ENCODE measurements at places on chromosomes 11 and 22. TPM values are rescaled to one million over a fixed set of nuclear protein-coding genes. Genes with fewer than 3 reads are reported as not detected.

- DNase-seq, result no peak
These were observed 28.2 kb downstream of the PIK3IP1 start for GRCh38 chr22:31263896-31264640.

MUC5B gene
- total RNA-seq, result 1.2 TPM

UBE2L3 gene
- 45.7 TPM for total RNA-seq

IL18 gene
- 49.9 TPM for total RNA-seq

- DNase-seq, result no peak
These were observed 343.0 kb upstream of the NCAM1 start for GRCh38 chr11:112617977-112618826.

DNA sequence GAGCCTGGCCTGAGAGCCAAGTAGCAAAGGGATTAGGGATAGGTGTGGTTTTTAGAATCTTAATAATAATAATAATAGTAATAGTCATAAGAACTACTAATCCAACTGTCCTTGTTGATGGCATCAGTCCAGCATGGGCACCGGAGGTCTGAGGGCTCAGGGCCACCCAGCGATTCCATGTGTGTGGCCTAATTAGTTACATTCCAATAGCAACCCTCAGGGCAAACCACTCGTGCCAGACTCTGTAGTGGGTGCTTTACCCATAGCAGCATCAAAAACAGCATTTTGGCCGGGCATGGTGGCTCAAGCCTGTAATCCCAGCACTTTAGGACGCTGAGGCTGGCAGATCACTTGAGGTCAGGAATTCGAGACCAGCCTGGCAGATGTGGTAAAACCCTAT, 19.0 kb upstream of the MYH9 start:
- DNase-seq, result no peak

DNA sequence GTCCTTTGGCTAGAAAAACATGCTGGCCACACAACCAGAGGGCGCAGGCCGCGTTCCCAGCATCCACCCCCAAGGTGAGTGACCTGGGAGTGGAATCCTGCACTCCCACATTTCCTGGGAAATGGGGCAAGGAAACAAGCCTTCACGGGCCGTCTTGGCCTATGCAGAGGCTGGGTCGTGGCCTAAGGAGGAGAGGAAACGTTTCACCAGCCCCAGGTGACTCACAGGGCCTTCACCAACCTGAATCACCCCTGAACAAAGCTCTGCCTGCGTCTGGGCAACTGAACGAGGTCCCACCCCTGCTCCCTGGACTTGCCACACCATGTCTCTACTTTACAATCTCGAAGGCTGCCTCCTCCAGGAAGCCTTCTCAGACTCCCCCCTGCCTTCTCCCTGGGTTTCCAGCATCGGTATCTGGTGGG, 13.2 kb downstream of the MYH9 start:
- DNase-seq, result no peak

- DNase-seq, result peak; percentile 93
These were observed 19.4 kb upstream of the MYEOV start for GRCh38 chr11:69274531-69275016.

GRM5 gene
- 0.06 TPM for total RNA-seq

- DNase-seq, result no peak
These were observed 27.1 kb downstream of the C11orf96 start for GRCh38 chr11:43969543-43969942.

GRCh38 chr11:78930810-78931523, 356.3 kb upstream of the NARS2 start:
- DNase-seq, result no peak

DNA sequence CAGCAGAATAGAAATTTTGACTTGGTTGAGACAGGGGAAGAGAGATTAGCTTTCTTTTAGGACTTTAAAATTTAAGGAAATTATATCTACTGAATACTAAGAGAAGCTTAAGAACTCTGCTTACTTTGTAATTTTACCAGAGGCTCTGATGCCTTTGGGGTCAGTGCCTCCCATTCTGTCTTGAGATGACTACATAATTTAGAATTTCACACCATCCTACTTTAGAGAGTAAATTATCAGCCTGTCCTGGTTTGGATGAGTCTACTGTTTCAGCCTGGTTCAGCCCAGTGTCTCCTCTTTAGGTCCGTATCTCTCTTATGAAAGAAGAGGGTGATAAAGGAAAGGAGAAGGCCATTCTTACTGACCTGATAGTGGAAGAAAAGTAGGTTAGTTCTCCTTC, 9.8 kb downstream of the NUCB2 start:
- no peak for DNase-seq

OR4C12 gene
- total RNA-seq, result not detected

- DNase-seq, result no peak
These were observed 89.3 kb downstream of the NAT10 start for GRCh38 chr11:34194576-34195335.

- peak; percentile 51 for DNase-seq
These were observed 8.8 kb downstream of the H19 start for GRCh38 chr11:1988667-1989317.

INTS4 gene
- total RNA-seq, result 35.9 TPM

DNA sequence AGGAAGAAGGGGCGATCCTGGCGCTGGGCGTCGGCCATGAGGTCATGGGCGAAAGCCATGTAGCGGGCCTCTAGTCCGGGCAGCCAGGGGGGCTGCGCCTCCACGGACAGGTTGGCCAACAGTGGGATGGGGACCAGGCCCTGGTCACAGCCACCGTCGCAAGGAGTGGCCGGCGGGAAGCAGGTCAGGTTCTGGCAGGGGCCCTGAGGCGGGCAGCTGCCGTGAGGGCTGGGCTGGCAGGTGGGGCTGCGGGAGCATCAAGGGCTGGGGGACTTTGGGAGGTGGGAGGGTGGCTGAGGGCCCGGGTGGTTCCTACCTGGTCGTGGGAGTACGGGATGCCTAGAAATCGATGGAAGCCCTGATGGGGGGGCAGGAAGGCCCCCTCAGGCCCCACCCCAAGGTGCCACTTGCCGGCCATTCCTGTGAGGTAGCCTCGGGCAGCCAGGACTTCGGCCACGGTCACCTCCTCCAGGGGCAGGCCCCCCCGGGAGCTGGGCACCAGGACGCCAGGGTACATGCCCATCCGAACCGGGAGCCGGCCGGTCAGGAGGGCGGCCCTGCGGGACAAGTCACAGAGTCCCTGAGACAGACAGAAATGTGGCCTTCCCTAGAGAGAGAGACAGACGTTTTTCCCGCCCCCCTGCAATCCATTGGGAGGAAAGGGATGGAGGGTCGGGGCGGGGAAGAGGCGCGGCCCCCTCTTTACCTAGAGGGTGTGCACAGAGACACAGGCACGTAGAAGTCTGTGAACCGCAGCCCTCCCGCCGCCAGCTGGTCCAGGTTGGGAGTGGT, 906 bp downstream of the ARSA start:
- peak; percentile 68 for DNase-seq

DNA sequence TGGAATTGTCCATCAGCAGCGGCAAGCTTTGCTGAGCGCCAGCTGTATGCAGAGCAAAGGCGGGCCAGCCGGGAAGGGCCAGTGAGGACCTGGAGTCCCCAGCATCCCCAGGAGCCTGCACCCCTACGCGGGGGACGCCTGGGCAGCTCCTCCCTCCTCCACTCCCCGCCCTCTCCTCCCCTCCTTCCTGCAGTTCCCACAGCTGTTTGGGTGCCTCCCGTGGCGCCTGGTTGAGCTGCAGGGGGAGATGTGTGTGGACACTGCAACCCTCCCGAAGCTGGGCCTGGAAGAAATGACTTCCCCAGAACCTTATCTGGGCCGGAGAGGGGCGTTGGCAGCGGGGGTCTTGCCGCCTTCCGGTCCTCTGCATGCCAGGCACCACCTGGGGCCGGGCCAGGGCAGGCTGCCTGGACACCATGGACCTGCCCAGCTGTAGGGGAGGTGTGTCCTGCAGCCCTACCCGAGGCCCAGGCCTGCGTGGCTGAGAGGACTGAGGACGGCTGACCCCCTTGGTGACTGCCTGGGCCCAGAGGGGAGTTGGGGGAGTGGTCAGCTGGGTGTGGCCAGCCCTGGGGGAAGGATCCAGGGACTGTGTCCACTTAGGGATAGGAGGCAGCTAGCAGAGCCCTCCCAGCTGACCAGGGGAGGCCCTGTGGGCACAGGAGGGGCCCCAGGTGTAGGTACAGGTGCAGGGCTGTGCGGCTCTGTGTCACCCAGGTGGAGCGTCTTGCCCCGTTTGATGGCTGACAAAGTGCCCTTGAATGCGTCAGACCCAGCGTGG, 16.8 kb upstream of the MUC6 start:
- DNase-seq, result peak; percentile 57

NDUFC2 gene
- total RNA-seq, result 140 TPM

MMP11 gene
- total RNA-seq, result 1.9 TPM

- DNase-seq, result no peak
These were observed 19.2 kb downstream of the OR52E1 start for GRCh38 chr11:5088556-5088955.

EEF1G gene
- total RNA-seq, result 847 TPM

GRCh38 chr22:49582181-49582580, 245.5 kb downstream of the BRD1 start:
- no peak for DNase-seq

- DNase-seq, result no peak
These were observed 15.5 kb downstream of the CLMP start for GRCh38 chr11:123179586-123179985.

GRCh38 chr11:84012171-84012826, 726.1 kb upstream of the CCDC90B start:
- DNase-seq, result no peak

DNA sequence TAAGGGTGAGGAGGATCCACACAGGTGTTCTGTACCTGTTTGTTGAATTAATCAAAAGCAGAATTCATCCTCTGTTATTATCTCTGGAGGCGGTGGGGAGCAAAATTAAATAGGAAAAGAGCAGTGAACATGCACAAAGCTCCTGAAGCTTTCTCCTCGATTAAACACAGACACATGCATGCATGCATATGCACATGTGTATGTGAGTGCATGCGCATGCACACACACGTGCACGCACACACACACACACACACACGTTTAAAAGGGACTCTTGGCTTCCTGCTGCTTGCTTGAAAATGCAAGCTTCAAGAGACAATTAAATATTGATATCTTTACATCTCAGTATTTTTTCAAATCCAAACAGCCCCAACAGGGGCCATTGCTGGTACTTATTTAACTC, 462.1 kb downstream of the BUD13 start:
- DNase-seq, result no peak

GRCh38 chr11:1275021-1275420, 34.4 kb downstream of the TOLLIP start:
- DNase-seq, result no peak

WNT11 gene
- 8.7 TPM for total RNA-seq

DNA sequence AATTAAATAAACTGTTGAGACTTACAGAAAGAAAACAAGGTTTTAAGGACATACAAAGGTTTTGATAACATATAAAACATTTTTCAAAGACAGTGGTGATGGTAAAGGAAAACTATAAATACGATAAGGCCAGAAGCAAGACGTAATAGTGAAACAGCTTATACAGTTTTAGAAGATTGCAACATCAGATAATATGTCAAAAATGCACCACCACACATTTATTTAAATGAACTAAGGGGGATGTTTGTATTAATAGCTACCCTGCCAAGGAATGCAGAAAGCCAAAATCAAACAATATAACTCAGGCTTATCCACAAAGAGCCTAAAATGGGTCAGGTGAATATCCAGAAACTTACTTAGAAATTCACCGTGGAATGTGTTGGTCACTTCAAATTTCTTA, 981.6 kb upstream of the FAT3 start:
- DNase-seq, result no peak

GRIK4 gene
- 4.3 TPM for total RNA-seq

- DNase-seq, result no peak
These were observed 4.1 kb downstream of the C11orf21 start for GRCh38 chr11:2297623-2298030.

GRCh38 chr11:30876663-30877396, 290.7 kb upstream of the MPPED2 start:
- DNase-seq, result no peak

TEF gene
- 45.6 TPM for total RNA-seq

GRCh38 chr11:8777907-8778767, 95.5 kb downstream of the RPL27A start:
- DNase-seq, result no peak

RDX gene
- 146 TPM for total RNA-seq

DNA sequence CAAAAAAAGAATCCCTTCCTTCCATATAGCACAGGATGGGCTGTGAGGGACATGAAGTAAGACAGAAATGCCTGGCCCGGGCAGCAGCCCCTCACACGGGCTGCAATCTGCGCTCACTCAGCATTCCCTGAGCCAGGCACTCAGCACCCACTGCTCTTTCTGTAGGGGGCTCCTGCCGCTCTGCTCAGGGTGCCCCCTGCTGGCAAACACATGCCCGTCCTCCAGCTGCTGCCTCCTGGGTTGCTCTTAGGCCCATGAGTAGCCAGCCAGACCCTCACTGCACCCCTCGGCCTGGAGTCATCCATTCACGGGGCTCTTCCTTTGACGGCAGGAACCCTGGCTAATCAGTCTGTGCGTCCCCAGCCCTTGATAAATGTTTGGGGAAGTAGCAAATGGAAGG, 6.9 kb downstream of the MCAT start:
- DNase-seq, result no peak

DNA sequence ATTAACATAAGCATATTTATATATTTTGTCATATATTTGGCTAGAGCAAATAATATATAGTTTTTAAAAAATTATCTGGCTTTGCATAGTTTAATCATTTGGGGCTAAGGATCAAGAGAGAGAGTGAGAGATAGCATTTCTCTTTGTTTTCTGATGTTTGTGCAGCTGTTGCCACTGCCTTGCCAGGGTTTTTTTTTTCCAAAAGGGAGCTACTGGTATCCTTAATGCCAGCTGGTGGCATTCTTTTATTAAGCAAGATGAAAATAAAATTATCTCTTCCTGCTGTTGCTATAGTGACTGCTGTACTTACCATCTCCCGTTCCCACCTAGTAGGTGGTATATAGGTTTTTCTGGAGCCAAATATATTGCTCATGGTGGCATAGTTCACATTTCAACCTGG, 793.3 kb upstream of the ARHGAP42 start:
- DNase-seq, result no peak

SNU13 gene
- total RNA-seq, result 111 TPM

- DNase-seq, result no peak
These were observed 28.6 kb upstream of the ANGPTL5 start for GRCh38 chr11:101944923-101945322.

DNA sequence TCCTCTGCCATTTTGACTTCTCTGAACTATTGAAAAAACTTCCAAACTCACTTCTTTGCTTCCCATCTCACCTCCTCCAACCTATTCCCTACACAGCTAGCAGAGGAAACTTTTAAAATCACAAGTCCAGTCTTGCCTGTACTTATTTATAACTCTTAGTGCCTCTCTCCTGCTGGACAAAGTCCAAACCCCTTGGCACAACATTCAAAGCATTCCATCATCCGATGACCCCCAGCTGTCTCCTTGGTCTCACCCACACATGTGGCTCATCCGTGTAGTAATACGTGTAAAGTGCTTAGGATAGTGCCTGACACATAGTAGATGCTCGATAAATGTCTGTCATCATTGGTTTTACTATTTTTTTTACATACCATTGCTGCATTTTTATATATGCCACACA, 101.4 kb downstream of the PARVA start:
- DNase-seq, result no peak

- DNase-seq, result no peak
These were observed 2.0 kb upstream of the KRTAP5-10 start for GRCh38 chr11:71563406-71563805.

PKDREJ gene
- not detected for total RNA-seq

GRCh38 chr22:33271390-33272161, 213.4 kb upstream of the SYN3 start:
- DNase-seq, result no peak

TMEM151A gene
- total RNA-seq, result 0.41 TPM
